Foreskin melanocyte (primary cell): ENCODE measurements at places on chromosomes 3 and 15.
A peak's percentile ranks its signal among the peaks of the same experiment; 100 is the strongest.

DNA sequence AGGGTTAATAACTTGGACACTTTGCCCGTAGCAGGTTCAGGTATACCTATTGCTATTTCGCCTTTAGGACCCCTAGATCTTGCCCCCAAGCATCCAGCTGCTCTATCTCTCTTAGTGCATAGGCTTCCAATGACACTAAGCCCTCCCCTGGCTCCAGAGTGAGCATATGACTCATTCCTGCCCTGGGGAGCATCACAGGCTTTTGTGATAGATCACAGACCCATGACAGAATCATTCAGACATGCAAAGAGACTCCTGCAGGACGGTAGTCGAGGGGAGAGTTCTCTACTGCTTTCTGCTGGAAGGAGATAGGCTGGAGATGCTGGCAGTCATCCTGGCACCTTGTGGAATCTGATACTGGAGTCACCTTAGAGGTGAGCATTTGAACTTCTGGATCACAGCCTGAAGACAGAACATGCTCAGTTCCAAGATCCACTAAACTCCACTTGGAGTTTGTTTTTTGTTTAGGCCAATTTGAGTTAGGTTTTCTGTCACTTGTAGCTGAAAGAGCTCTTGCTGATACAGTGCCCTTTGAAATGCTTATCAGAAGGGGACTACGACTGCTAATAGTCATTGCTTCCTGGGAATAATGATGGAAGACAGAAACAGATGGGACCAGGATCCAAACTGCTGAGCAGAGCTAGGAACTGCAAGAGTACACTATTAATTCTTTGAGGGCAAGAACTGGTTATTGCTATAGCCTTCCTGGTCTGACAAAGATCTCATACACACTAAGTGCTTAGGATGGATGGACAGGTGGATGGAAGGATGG lies 11.0 kb downstream of the LYSMD2 start:
- peak; percentile 81 for DNase-seq

DNA sequence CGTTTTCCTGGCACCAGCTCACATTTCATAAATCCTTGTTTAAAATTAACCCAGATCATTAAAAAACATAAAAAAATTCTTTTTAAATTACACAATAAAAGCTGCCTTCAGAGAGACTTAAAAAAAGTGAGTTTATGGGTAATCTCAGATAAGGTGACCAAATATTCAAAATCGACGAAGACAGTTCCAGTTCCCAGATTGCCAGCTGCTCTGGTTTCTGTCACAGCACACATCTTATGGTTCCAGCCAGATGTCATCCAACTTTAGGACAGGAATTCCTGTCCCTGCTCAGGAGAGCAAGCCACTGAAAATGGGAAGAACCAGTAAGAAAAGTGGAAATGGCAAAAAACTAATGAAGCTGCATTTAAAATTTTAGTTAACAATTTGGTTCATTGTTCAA lies 15.8 kb upstream of the ZNF770 start:
- DNase-seq: no peak

- DNase-seq: no peak
Observed at GRCh38 chr3:177579419-177579818, 382.1 kb upstream of the TBL1XR1 start.

DNA sequence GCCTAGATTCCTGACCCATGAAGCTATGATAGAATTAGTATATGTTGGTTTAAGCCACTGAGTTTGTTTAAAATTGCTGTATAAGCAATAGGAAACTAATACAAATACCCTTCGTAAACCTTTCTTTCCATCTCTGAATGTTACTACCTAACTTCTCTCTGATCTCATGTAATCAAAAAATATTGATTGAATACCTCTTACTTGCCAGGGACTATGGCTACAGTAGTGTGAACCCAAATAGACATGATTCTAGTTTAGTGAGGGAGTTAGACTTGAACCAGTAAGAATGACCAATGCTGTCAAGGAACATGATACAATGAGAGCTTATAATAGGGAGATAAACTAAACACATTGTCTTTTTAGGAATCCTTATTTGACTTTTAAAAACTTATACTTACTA lies 19.4 kb downstream of the STT3B start:
- DNase-seq: no peak

GRCh38 chr3:84820126-84820525 lies 138.7 kb upstream of the CADM2 start:
- DNase-seq: no peak

DNA sequence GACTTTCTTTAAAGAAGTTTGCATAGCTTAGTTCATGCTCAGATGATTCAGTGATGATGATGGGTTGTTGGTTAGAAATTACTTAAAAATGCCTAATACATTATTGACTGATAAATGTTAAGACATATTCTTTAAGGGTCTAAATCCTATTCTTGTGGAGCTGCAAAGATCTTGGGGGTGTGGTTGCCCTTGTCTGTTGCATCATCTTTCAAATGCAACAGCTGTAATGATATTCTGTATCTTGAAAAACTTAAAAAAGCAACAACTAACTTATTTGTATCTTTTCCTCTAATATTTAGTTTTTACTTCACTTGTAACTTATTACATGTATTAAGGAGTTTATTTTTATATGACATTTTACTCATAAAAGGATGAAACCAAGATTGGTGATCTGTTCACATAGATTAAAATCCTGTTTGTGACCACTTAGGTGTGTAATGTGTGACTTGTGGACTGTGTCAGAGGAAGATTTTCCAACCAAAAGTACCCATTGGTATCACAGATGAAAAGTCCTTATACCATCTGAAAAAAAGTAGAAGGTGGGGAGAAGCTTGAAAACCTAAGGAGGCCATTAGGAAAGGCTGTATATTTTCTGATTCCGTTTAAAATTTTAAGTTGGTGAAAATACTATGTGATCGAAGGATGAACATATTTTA lies 142.8 kb downstream of the IGF1R start:
- no peak for DNase-seq

DNA sequence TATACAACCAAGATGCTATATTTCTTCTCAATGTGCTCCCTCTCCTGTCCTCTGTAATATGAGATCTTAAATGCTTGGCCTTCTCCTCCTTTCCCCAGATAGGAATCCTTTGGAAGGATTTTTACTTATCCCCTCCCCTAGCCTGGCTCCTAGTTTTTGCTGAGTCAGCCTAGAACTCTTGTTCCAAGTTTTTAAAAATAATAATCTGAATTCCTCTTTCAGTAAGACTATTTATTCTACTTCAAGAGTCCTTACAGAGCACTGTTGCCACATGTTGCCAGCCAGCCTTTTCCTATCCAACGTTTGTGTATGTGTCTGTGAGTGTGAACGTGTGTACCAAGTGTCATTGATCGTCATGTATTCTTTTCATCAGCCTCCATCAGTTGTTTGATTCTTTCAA lies 11.0 kb upstream of the KCNMB2 start:
- DNase-seq: no peak

- no peak for DNase-seq
Observed at GRCh38 chr3:127419182-127419581, 131.3 kb upstream of the PRR20G start.

DNA sequence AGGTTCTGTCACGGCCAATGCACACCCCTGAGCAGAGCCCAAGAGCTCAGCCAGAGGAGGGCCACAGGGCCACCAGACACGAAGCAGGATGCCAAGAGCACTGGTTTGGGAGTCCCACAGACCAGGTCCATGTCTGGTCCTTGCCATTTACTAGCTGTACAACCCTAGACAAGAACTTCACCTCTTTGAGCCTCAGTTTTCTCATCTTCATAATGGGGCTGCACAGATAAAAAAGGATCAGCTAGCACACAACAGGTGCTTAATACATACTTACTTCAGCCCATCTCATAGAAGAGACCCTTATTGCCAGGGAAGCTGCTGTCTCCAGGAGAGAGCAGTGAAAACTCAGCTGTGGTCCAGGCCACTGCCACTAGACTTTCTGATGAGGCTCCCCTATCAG lies 152.0 kb downstream of the NUP210 start:
- no peak for DNase-seq

DNA sequence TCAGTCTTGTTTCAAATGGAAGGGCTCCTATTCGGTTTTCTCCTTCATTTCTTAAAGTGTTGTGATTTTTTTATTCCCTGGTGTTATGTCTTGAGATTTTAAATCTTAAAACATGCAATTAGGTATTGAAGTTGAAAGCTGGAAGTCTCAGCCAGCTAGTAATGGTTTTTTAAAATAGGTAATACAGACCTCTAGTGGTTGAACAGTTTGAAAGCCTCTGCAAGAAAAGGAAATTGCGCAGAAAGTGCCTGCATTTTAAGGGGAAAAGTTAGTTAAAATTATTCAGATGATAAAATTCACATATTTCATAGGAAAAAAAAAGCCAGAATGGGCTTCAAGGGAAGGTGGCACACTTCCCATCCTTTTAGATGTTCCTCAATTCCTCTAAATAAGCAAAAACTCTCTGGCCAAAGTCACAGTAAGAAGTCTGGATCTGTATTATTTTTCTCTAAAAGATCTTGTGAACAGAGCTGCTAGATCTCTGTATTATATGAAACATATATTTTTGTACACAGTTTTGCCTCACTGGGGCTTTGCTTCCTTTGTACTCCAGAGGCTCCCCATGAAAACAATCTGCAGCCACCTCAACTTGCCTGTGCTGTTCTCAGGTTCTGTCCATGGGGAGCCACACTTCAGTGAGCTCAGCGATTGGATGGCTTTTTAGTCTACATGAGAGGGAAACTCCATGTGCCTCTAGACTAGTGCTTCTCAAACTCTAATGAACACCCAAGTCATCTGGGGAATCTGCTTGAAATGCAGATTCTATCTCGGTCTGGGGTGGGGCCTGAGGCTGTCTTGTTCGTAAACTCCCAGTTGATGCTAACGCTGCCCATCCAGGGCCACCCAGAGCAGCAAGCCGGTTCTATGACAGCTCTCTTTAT lies 21.5 kb downstream of the AGTR1 start:
- no peak for DNase-seq

GRCh38 chr3:177646749-177647148 lies 449.5 kb upstream of the TBL1XR1 start:
- DNase-seq: no peak

DNA sequence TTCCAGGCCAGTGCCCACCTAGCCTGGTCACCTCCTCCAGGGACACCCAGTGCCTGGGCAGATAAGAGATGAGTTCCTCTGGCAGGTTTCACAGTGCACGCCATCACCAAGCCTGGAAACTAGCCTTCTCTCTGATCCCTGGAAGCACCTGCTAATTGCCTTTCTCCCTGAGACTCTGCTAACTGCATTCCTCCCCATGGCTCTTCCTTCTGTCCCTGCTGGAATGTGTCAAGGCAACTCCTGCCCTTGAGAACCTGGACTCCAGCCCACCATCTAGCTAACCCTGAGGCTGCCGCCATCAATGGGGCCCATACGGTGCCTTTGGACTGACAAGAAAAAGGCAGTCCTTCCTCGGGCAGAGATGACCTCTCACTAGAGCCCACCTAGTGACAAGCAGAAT lies 18.5 kb downstream of the VIPR1 start:
- DNase-seq: no peak

DNA sequence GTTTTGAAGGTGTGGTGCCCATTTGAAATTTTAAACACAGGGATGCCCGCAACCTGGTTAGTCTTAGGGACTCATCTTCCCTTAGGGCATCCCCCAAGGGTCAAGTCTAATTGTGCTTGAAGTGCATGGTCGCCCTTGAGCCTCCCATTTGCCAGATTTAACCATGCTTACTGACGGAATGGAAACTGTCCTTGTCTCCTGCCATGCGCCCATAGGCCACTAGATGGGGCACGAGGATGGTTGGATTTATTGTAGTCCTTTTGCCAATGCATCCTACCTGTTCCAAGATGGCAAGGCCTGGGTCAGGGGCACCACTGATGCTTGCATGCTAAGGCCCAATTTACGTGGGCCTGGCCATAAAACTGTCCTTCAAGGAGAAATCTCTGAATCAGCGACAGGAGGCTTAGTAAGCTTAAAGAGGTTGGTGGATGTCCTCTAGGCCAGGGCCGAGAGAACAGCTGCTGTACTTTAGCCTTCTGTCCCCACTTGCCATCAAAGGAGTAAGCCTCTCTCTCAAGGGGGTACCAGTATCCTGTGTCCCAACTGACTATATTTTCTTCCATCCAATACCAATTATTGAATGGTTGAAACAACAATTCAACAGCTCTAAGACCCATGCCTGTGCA lies 355.4 kb downstream of the OTOL1 start:
- no peak for DNase-seq

- no peak for DNase-seq
Observed at GRCh38 chr3:42117175-42118008, 26.2 kb downstream of the TRAK1 start.

DNA sequence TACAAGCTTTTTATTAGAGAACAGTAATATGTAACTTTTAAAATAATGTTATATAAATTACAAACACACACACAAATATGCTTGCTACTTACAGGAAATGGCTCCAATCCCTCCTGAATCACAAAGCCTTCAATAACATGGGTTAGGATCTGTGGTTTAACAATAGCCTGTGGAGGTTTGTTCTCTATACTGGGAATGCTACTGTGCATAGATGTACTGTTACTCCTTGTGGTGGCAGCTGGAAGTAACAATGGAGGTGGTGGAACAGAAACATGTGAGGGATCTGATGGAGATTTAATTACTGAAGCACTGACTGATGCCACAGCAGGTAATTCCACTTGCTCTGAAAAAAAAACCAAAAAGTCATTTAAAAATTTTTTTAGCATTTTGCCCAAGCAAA lies 64.4 kb downstream of the PHC3 start:
- DNase-seq: no peak

DNA sequence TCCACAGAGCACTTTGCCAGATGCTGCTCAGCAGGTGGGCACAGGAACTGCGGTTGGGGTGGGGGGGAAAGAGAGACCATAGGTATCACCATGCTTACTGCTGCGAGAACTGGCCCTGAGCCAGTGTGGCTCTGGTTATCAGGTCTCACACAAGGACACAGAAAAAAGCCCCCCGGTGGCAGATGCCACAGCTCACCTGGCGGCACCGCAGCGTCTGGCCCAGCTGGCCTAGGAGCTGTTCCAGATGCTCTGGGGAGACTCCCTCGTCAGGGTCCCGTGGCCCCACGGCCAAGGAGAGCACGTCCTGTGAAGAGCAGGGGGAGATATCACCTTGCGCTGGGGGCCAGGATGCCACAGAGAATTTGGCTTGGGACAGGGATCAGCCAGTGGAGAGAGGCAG lies 10.8 kb downstream of the CDAN1 start:
- DNase-seq: no peak

DNA sequence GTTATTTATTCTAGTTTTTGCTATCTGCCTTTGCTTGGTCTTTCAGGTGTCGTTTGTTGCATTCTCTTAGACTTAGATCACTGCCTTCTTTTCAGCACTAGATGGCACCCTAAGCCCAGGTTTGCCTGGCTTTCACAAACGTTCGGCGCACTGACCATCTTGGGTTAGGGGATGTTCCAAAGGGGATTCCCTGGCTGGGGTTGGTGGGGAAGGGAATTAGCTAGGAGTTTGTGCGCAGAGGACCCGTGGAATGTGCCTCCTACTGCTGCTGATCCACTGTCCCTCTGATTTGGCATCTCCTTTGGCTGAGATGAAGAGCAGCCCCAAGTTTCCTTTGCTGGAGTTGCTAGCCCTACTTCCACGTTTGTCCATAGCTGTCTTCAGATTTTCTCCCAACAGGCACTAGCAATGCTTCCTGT lies 33.9 kb downstream of the PFN2 start:
- peak; percentile 44 for DNase-seq

DNA sequence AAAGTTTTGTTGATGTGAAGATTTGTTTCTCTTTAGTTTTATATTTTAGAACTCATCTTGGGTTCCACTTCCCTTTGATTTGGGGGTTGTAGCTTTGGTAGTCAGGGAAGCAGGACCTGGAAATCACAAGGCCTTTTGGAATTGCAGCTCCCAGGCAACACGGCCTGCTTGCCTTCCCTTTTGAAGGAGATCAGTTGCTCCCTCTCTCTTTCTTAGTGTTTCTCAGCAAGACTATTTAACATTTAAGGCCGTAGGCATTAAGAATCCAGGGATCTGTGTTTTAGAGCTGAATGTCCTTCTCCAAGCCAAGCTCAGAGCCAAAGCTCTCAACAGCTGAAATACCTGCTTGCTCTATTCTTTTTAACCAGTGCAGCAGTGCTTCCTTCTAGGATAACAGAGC lies 310.3 kb downstream of the PTPRG start:
- no peak for DNase-seq
